Stimulated activated CD8-positive, alpha-beta memory T cell treated with anti-CD3 and anti-CD28 coated beads, Interleukin-7, amount 100 ng/mL, for 24 hours (primary cell): ENCODE measurements at places on chromosomes 7 and 10.

- DNase-seq = no peak
These were observed 311.0 kb downstream of the PTEN start for GRCh38 chr10:88174391-88174790.

DNA sequence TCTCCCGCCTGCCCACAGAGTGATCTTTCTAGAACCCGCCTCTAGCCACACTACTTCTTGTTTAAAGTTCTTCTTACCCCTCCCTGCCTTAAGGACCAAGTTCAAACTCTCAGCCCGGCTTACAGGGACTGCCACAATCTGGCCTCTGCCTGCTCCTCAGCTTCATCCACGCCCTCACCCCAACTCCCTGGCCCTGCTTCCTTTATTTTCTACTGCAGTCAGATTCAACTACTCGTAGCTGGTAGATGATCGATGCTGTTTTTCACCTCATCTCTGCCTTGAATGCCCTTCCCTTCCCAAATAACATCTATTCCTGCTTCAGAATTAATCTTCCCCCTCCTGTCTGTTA lies 508.5 kb downstream of the RPS24 start:
- DNase-seq = no peak

DNA sequence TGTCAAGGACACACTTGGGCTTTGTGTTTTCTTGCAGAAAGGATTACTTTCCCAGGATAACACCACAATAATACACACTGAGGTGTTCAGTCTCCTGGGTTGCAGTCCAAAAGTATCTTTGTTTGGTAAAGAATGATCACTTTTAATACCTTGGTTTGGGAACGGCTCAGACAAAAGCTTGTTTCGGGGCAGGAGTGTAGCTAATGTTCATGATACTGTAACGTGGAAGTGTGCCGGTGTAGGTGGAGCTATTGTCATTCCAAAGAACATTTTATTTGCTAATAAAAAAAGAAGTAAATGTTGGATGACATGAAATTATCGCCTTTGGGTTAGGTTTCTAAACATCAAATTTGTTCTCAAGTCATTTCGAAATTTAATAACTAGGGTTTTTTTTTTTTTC lies 1.2 kb downstream of the EIF4H start:
- DNase-seq = no peak

- DNase-seq = no peak
These were observed 51.1 kb upstream of the AHR start for GRCh38 chr7:17247357-17247756.

- DNase-seq = no peak
These were observed 899.1 kb upstream of the ZWINT start for GRCh38 chr10:57260175-57260574.

DNA sequence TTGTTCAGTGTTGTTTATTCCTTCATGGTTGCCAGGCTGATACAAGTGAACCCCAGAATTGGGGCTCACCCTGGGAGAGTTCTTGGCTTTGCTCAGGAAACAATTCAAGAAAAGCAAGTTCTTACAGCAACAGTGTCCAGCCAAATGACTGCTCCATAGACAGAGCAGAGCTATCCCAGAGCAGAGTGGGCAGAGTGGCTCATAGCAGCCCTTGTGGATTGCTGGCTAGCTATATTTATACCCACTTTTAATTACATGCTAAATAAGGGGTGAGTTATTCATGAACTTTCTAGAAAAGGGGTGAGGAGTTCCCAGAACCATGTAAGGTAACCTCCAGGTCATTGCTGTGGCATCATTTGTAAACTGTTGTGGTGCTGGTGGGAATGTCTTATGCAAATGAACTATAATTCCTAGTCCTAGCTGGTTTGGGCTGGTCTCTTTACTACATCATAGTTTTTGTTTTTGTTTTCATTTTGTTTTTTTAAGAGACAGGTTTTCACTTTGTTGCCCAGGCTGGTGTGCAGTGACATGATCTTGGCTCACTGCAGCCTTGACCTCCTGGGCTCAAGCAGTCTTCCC lies 59.9 kb upstream of the HBP1 start:
- DNase-seq = no peak

- no peak for DNase-seq
These were observed 48.0 kb upstream of the KIF5B start for GRCh38 chr10:32104181-32104580.

GRCh38 chr7:116801092-116801710 lies 61.2 kb upstream of the CAPZA2 start:
- no peak for DNase-seq

GRCh38 chr7:32263611-32264010 lies 193.4 kb upstream of the PDE1C start:
- DNase-seq = no peak

DNA sequence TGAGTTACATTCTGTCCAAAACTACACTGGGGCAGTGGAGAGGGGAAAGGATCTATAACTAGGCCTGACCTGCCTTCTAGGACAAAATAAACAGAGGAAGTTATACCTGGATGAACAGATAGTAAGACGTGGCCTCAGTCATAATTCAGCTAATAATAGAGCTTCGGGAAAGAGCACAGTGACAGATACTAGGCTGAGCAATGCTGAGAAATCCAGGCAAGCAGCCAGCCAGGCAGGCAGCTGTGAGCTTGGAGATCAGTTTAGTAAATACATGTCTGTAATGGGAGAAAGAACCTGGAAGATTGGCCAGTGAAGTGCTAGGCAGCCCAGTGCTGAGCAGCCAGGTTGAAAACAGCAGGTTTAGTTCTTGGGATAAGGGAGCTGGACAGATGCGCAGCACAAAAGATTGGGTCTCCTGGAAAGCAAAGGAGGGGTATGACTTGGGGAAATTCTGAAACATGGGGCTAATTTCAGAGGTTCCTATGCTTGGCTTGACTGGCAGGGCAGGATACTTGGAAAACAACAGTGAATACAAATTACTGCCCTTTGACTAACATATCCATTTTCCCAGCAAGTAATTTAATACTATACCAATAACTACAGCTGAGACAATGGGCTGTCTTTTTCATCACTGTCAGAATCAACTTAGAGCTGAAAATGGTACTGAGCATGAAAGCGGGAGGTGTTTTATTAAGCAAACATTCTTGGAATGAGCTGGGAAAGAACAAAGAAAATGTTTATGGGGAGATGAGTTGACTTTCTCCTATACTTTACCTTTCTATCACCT lies 140.8 kb downstream of the DGKB start:
- DNase-seq = no peak
